ENCODE measurements at places on chromosomes 5 and 9.
A peak's percentile ranks its signal among the peaks of the same experiment; 100 is the strongest.

DNA sequence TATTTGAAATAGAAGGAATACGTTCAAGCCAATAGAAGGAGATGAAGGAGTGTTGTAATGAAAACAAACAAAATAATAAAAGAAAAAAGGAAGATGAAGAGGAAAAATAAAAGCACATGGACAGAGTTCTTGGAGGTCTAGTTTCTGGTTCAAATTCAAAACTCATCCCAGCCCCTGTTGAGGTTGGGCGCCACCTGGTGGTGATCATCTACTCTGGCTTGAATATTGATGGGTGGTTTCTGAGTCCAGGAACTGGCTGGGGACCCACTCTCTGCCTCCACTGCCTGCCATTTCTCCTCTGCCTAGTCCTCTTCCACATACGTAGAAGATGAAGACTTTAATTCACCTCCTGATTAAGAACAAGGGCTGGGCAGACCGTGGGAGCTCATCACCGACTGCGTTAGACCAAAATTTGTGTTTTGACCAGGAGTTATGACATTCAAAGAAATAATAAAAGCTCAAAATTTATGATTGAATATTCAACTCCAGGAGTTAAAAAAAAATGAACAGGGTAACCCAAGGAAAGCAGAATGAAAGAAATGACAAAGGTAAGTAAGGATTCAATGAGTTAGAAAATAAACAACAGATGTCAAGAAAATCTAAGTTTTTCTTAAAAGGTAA, 99.0 kb upstream of the SLC1A3 start:
- DNase-seq: peak; percentile 57

DNA sequence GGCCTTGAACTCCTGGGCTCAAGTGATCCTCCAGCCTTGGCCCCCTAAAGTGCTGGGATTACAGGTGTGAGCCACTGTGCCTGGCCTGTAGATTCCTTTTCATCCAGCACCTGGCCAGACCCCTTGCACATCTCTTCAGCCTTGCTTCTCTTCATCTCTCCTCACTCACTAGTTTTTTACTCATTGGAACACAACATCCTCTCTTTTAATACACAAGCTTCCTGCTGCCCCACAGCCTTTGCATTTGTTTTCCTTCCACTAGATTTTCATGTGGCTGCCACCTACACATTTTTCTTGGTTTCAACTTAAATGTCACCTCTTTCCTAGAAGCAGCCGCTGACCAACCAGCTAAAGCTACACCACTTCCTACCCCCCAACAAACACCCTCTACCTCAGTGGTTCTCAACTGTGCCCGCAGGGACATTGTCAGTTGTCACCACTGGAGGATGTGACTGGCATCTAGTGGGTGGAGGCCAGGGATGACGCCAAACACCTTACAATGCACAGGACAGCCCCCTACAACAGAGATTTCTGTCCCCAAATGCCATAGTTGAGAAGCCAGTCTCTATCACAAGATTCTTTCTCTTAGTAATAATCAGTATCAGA, 33.7 kb downstream of the HAVCR1 start:
- DNase-seq: no peak

DNA sequence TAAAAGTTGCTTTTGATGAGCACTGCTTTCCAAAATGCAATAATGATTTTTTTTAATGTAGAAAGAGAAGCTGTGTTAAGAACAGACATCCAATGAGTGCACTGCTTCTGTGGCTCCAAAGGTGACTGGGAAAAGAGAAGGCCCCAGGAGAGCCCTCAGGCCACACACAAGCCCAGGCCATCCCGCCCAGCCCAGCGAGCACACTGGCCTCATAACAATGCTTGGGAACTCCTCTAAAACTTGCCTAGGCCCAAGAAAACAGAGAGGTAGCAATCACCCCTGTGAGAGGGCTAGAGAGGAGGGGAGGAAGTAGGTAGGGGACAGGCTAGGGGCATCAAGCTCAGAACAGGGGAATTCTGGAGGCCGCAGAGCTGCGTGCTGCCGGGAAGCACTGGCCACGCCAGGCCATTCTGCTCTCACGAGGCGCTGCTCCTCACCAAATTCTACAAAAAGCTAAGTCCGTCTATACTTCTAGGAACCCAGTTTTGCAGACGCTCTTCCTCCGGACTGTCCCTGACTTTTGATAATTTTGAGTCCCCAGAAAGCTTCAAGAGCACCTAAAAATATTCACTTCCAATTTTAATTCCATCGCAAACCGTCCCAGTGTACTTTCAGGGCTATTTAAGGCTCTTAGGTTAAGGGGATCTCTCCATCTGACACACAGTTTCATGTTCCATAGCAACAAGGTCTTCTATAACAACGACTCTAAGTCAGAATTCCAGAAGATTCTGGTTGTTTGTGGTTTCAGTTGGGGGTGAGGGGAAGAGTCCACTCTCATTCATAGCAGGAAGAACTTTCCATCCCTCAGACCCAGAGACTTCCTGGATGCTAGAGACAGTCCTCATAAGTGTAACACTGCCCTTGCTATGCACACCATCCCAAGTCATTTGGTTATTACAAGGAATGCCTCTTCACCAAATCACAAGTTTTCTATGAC, 51.0 kb downstream of the HABP4 start:
- no peak for DNase-seq

DNA sequence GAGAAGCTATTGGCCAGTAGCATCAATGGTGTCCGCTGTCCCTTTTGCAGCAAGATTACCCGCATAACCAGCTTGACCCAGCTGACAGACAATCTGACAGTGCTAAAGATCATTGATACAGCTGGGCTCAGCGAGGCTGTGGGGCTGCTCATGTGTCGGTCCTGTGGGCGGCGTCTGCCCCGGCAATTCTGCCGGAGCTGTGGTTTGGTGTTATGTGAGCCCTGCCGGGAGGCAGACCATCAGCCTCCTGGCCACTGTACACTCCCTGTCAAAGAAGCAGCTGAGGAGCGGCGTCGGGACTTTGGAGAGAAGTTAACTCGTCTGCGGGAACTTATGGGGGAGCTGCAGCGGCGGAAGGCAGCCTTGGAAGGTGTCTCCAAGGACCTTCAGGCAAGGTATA, 10.8 kb downstream of the TRIM32 start:
- DNase-seq: no peak

DNA sequence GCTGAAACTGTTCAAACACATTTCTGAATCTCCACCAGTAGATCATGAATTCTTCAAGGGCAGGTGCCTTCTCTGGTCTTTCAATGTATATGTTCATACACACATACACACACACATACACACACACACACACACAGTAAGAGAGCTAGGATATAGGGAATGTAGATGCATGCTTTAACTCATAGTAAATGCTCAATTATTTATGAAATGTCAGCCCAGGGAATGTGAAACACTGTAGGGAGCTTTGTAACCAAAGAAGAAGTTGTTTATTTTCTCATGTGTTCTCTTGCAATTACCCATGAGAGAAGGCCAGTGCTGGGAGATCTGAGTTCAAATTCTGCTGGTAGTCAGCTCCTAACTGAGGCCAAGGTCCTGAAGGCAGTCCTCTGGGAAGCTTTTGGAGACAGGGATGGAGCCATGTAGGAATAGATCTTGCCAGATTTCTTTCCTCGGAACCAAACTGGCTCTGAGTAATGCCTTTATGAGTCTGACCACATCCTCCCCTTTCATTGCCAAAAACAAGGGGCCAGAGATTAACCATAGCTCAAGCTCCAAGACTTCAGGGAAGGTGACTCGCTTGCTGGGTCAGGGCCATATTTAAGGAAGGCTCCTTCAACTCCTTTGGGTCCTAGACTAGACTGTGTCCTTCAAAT, 487.0 kb upstream of the TNC start:
- no peak for DNase-seq

GRCh38 chr9:655875-656274, 185.6 kb upstream of the DMRT1 start:
- no peak for DNase-seq

DNA sequence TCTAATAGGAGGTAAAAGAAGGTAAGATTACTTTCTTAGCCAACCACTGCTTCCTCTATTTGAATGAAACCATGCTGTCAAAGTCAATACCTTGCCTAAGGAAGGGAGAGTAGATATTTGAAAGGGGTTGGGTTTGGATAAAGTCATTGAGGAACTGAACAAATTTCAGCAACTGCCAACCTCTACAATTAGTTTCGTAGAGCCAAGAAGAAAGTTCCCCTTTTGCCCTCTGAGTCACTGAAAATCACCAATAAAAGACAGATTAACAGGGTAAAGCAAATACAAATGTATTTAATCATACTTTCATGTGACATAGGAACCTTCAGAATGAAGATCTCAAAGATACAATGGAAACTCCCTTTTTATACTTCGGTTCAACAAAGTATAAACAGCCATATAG, 615.7 kb downstream of the GABRG2 start:
- DNase-seq: no peak

DNA sequence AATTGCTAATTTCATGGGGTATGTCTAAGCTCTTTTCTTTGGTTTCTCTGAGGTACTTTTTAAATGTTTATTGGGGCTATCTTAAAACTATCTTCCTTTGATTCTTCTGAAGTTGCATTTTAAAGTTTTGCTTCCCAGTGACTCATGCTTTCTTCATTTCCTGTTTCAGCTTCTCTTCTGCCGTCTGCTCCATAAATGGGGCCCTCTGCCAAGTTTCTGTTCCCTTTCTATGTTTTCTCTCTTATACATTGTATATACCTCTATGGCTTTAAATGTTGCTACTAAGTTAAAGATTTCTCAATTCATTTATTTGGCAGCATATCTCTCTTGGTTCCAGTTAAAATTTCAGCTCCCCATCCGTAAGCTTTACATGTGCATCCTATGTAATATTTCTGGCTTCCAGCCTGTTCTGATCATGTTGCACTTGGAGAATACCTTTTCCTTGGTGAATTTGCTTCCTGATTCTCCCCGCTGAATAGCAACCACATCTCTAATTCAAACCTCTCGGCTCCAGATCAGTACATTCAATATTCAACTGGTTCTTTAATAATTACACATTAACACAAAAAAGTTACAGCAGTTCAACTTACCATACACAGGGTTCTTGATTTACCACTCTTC, 125.3 kb downstream of the ST8SIA4 start:
- DNase-seq: no peak

DNA sequence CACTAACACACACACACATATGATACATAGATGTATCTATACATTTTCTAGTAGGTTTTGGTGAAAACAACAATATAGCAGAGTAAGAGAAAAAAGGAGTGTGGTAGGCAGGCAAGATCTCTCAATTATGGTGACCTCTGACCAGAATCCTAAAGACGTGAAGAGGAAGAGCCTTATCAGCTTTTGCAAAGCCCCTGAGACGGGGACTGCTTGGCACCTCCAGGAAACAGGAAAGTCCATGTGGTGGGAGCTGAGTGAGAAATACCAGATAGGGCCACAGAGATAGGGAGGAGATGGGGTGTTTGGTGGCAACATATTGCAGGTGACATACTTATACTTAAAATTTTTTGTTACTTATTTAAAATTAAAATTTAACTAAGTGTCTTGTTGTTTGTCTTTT, 39.9 kb upstream of the CTXN3 start:
- no peak for DNase-seq

- no peak for DNase-seq
Observed at GRCh38 chr5:12772276-12772675, 868.0 kb upstream of the CTNND2 start.

DNA sequence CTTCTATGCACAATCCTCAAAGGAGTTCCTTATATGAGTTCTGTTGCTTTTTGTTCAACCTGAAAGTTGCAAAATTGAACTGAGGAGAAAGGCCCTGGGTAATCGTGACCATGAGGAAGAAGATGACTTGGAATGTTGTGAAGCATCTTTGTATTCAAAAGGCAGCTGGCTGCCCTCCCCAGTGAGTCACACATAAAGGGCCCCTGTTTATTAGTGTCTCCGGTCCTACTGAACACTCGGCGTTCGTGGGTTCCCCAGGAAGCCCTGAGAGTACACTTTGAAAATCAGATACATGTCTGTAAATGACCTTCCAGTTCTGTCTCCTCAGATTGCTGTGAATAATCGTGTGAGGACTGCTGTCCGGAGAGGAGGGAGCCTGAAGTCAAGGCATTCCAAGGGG, 73.6 kb downstream of the C9orf153 start:
- no peak for DNase-seq

GRCh38 chr5:1732945-1733344, 66.7 kb downstream of the MRPL36 start:
- no peak for DNase-seq

DNA sequence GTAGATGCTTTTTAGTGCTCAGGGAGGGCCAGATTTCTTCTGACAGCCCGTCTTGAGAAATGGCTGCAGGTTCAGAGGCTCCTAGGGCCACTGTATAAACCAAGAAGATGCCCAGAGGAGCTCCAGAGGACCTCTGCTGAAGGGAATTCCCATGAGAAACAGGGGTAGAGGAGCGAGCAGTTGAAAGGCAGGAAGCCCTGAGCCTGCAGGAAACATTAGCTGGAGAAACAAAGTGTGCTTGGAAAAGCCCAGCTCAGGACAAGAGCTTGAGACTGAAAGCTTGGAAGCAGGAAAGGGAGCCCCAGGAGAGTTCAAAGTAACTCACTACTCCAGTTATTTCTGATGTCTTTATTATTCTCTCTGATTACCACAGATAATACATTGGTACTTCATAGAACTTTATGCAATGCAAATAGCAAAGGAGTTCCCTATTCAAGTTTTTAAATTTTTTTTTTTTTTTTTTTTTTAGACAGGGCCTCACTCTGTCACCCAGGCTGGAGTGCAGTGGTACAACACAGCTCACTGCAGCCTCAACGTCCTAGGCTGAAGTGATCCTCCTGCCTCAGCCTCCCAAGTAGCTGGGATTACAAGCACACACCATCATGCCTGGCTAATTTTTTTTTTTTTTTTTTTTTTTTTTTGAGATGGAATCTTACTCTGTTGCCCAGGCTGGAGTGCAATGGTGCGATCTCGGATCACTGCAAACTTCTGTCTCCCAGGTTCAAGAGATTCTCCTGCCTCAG, 16.5 kb downstream of the HBEGF start:
- no peak for DNase-seq

DNA sequence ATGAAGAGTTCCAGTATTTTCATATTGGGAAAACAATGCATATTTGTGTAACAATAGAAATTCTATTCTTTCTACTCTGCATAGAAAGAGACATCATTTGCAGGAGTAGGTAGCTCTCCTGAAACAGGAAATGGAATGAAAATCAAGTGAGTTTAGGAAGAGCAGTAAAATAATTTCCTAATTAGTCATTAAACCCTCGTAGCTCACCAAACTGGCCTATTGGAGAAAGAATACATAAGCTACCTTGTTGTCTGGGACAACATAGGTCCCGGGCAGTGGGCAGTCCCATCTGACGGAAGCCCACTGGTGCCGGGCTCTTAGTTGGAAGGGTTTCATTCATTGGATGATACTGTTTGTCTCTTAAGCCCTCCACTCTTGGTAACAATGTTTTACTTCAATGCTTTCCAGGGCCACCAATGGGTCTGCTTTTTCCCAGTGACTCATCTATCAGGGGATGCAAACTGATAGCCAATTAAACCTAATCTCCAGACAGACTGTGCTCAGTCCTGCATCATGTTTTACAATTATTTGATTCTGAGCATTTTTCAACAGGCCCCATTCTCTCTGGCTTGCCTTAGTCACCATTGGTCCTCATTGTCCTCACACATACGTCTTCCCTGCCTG, 46.5 kb downstream of the GNA14 start:
- no peak for DNase-seq

- no peak for DNase-seq
Observed at GRCh38 chr9:70205366-70206020, 53.3 kb upstream of the SMC5 start.
